T-helper 1 cell (primary cell): ENCODE measurements at places on chromosomes 3 and 15.

GRCh38 chr3:50474717-50475116 is 28.7 kb downstream of the CACNA2D2 start:
- DNase-seq: no peak

- no peak for DNase-seq
These were observed 212.4 kb upstream of the TBC1D5 start for GRCh38 chr3:17954801-17955200.

GRCh38 chr15:87661454-87662355 is 594.8 kb downstream of the NTRK3 start:
- no peak for DNase-seq

GRCh38 chr3:45986303-45986982 is 9.2 kb downstream of the FYCO1 start:
- DNase-seq: no peak

- DNase-seq: no peak
These were observed 133.0 kb downstream of the LRRK1 start for GRCh38 chr15:101052031-101052620.

- no peak for DNase-seq
These were observed 644.2 kb downstream of the GRM7 start for GRCh38 chr3:7504886-7505775.

- peak; percentile 94 for DNase-seq
These were observed at the start of gene KBTBD8 for GRCh38 chr3:66998113-66998903. TSS of gene KBTBD8 (plus strand) at chr3:66998307. CDS start at chr3:66998356, 49 bp downstream.

GRCh38 chr3:16480861-16481545 is 32.5 kb downstream of the RFTN1 start:
- DNase-seq: no peak

DNA sequence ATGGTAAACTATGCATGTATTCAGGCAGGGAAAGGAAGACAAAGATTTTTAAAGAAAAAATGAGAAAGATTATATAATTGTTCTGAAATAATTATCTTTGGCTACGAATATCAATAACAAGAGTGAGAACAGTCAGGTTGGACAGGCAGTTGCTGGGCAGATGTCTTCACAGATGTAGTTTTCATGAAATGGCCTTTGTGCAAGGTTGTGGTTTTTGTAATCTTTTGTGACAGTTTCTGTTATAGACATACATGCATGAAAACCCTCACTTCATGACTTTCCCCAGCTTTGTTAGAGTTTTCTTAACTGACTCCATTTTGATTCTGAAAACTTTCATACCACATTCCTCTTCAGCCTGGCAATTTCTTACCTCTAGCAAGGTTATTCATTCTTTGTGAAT is 34.9 kb upstream of the SLC25A36 start:
- no peak for DNase-seq

- no peak for DNase-seq
These were observed 28.1 kb upstream of the VEPH1 start for GRCh38 chr3:157531301-157531660.

GRCh38 chr15:55775316-55775715 is 32.4 kb upstream of the PRTG start:
- DNase-seq: no peak

DNA sequence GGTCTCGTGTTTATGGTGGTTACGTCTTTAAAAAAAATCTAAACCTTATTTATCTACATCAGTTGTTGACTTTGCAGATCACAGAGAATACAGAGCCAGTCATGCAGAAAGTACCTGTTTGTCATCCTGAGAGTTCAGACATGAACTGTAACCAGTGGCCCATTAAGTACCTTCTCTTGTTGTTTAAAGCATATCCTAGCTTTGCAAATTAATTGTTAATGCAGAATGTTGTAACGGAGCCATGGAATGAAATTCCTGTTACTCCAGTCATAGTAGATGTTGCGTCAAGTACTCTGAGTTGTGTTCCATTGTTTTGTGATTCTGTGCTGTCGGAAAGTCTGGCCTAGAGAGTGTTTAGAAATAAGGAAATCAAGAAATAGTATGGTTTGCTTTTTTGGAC is 205.2 kb downstream of the RBMS3 start:
- DNase-seq: no peak

DNA sequence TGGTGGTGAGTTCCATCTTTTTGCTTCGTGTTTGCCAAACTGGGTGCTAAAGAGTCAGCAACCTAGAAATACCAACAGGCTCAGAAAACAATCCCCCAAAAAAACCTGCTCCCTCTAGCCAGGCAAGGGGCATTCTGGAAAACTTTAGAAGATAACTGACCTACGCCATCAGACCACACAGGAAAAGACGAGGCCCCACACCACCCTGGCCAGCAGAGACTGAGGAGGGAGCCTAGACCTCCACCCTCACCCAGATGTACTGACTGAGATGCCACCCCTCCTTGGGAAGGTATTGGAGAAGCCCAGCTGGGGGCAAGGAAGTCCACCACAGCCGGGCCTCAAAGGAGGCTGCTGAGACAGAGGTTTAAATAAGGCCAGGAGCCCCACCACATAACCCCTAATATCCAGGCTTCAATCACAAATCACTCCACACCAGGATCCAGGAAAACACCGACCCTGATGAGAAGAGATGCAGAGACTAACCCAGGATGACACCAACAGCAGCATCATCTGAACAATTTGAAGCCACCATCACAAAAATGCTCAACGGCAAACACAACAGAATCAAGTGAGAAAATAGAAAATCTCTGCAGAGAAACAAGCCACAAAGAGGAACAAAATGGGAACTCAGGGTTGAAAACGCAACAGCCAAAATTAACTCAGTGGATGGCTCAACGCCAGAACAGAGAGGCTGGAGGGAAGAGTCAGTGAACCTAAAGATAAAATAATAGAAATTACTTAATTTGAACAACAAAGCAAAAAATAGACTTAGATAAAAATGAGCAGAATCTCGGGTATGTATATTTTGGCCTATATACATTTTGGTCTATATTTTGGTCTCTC is 61.0 kb downstream of the TPRA1 start:
- DNase-seq: no peak

DNA sequence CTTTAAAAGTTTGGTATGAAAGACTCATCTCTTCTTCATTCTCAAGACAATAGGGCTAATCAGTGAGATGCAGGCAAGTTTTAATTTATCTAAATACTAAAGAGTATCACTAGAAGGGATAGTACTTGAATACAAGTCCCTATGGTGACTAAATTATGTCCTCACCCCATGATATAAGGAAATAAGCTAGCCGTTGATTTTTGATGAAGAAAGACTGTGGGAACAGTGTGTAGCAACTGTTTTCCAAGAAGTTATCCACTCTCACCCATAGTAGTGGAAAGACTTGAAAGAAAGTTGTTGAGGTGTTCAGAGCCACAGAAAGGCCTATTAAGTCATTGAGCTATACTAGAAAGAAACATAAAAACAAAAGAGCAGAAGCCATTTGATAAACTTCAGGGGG is 36.7 kb downstream of the PIK3CA start:
- DNase-seq: no peak

GRCh38 chr3:102536456-102536855 is 101.6 kb downstream of the ZPLD1 start:
- no peak for DNase-seq

DNA sequence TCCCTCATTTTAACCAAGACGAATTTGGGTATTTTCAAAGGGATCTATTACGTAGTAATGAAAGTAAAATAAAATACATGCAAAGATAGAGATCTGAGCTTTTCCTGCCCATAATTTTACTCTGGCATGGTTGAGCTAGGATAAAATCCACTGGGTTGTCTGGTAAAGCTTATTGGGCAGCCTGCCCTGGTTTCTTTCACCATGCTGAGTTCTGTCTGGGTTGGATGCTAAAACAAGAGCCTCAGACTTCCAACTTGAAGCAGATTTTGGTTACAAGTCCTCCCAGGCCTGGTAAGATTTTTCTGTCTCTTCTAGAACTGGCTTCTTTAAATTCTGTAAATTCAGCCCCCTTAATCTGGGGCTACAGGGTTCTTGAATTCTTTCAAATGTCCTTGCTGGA is 86.8 kb downstream of the SAMMSON start:
- DNase-seq: no peak

DNA sequence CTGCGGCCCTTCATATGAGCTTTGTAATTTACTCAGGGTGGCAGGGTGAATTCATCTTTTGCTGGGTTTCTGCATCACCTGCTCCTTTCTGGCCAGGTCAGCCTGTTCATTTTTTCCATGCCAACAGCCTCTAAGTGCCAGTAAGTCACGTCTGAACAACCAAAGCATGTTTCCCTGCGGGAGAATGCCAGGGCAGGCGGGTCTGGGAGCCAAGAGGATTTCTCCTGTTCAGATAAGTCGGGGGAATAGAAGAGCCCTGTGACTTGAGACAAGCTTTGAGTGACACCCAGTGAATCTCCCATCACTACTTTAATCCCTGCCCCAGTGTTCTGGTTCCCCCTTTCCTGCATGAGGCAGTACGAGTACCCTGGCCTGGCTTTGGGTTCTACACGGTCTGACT is 153.1 kb downstream of the PGPEP1L start:
- DNase-seq: no peak

- no peak for DNase-seq
These were observed 97.6 kb upstream of the ALDH1A3 start for GRCh38 chr15:100781961-100782530.

- no peak for DNase-seq
These were observed 10.7 kb downstream of the MB21D2 start for GRCh38 chr3:192906940-192907339.

GRCh38 chr3:70582803-70583202 is 270.4 kb upstream of the MDFIC2 start:
- no peak for DNase-seq

- no peak for DNase-seq
These were observed 308.6 kb downstream of the MECOM start for GRCh38 chr3:169354774-169355501.

- DNase-seq: no peak
These were observed 67.2 kb downstream of the ST6GAL1 start for GRCh38 chr3:186997473-186997939.

- DNase-seq: no peak
These were observed 175.5 kb downstream of the CFAP20DC start for GRCh38 chr3:58874248-58874741.

DNA sequence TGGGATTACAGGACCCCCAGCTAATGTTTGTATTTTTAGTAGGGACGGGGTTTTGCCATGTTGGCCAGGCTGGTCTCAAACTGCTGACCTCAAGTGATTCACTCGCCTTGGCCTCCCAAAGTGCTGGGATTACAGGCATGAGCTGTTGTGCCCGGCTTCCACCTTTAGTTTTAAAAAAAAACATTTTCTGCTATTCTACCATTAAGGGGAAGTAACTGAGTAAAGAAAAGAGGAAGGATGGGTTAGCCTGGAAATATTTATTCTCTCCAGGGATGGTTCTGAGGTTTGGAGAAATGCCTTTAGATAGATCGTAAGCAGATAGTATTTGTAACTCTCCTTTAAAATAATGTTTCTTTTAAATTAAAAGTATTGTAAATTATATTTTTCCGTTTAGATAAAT is 3.1 kb downstream of the AP4E1 start:
- DNase-seq: no peak

DNA sequence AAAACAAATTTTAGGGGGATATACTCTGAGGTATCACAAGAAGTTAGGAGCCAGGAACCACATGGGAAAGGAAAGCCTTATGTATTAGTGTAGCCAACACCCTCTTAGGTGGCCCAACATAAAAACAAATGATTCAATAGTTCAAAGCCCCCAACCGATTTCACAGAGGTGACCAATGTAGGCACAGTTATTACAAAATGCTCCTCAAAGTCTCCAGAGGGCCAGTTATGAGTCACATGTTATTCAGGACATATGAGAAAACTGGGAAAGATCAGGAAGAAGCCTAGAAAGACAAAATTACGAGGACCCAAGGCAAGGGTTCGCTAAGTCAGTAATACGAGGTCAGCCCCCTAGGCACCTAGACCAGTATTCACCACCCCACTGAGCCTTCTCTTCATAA is 29.9 kb upstream of the FBN1 start:
- DNase-seq: no peak

DNA sequence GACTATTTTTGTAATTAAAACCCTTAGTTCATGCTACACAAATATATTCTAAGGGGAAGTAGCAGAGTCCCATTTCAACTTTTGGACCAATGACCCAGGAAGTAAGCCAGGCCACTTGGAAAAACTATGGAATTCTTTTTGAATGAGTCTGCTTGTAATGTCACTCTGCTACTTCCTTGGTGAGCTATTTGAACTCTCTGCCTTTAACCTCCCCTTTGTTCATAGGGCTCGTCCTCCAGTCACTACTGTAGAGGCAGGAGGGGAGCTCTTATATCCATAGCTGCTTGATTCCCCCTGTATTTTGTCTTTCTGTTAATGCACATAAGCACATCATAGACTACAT is 119.6 kb downstream of the UACA start:
- DNase-seq: no peak

DNA sequence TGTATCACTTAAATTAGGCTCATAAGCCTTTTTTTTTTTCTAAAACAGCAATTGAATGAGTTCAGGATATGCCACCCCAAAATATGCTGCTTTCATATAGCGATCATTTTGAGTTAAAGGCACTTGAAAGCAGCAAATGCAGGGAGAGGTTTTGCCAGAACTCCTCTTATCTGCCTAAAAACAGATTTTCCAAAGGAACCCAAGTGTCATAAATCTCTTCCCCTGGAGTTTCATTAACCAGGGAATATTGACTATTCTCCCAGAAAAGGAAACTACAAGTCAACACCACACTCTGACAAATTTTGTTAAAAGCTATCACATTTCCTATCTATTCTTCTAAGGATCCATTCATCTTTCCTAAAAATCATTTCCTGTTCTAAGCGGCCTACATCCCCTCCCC is 11.3 kb downstream of the DNAAF4 start:
- no peak for DNase-seq

GRCh38 chr3:46845397-46845859 is 17.8 kb downstream of the MYL3 start:
- no peak for DNase-seq

- no peak for DNase-seq
These were observed 506.9 kb downstream of the OCA2 start for GRCh38 chr15:27592036-27592760.

DNA sequence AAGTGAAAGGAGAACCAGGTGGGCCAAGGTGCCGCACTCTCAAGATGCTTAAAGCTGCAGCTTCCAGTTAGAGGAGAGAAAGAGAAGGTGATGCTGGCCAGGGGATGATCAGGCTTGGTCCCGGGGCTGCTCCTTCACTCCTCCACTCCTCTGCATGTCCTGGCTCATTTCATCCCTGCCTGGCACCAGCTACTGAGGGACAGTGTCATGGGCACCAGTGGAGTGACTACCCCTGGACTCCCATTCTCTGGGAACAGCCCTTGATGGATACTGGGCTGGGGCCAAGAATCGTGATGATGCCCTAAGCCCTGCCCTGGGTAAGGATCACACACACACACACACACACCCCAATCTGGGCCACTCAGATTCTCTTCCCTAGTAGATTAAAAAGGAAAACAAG is 243.7 kb downstream of the UACA start:
- DNase-seq: no peak
